ENCODE measurements at places on chromosomes 13 and 19.

DNA sequence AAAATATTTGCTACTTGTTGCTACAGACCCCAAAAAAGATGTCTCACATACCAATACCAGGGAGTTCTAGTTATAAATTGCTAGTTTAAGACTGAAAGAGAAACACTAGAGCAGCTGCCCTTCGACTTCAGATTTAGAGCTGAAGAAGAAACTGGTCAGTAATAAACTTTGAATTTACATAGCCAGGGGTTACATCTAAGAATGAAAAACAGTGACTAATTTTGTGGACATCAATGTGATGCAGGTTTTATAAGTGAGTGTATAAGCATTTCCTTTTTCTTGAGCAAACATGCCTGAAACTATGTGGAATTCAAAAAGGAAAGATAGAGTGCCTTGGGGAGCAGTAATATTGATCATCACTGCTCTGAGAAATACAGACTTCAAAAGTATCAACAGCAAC lies 724.9 kb upstream of the MIR17HG start:
- no peak for DNase-seq

GRCh38 chr19:11693505-11694499 lies 44.9 kb downstream of the ZNF823 start:
- DNase-seq: no peak

DNA sequence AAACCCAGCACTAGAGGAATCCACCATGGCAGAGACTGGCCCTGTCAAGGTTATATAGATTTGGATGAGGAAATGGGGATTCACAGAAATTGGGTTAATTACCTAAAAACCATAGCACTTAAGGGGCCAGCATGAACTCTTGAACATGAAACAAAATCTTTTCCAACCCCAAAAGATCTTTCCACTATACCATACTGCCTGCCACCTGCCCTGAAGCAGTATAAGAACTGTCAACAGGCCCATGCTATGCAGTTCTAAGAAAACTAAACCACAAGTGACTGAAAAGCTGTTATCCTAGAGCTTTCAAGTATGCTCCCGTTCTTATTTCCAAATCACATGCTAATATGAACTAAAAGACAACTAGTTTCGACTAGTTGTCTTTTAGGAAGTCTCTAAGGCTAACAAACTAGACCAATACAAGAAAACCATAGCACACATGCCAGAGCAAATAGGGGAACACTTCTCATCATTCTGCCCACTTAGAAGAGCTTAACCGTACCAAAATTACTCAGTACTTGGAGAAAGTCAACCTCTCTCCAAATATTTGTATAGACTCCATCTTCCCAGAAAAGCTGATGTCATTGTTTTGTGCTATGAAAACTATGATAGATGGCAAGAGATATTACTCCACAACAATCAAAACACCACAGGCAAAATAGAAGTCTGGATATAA lies 27.5 kb downstream of the HSPH1 start:
- no peak for DNase-seq

- DNase-seq: no peak
Observed at GRCh38 chr19:48641850-48642249, 4.1 kb downstream of the CA11 start.

DNA sequence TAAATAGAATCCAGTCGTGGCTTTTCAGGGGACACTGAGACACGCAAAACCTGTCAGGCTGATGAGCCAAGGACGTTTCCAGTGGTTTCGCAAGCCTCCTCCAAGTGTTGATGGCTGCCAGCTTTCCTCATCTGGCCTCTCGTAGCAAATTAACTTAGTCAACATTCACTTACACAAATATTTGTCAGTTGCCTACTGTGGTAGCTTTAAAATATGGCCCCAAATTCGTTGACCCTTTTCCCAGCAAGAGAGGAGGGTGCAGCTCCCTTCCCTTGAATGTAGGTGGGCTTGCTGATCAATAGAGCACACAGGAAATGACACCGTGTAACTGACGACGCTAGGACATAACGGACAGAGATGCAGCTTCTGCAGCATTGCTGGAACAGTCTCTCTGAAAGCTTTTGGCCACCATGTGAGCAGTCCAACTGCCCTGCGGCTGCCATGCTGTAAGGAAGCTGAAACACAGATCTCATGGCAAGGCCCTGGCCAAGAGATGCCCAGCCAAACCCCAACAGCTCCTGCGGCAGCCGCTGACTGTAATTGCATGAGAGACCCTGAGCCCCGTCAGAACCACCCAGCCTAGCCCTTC lies 5.5 kb upstream of the RANBP3 start:
- DNase-seq: no peak

- DNase-seq: no peak
Observed at GRCh38 chr13:88063741-88064140, 392.6 kb downstream of the SLITRK5 start.

- no peak for DNase-seq
Observed at GRCh38 chr13:48729856-48730255, 76.1 kb downstream of the CYSLTR2 start.

- DNase-seq: no peak
Observed at GRCh38 chr19:7622933-7623685, 6.2 kb downstream of the XAB2 start.

- peak; percentile 21 for DNase-seq
Observed at GRCh38 chr19:16470911-16471811, 609 bp downstream of the EPS15L1 start.

GRCh38 chr19:1882089-1882785 lies 3.1 kb downstream of the ABHD17A start:
- DNase-seq: peak; percentile 91

- DNase-seq: no peak
Observed at GRCh38 chr13:46868091-46868490, 28.8 kb downstream of the HTR2A start.

GRCh38 chr13:27251166-27252091 lies at the start of gene RPL21:
Gene RPL21 (plus strand): TSS chr13:27251558. CDS start chr13:27253777, 2,219 bp downstream.
- DNase-seq: peak; percentile 93

GRCh38 chr19:33683881-33684537 lies 62.3 kb downstream of the CHST8 start:
- DNase-seq: no peak

DNA sequence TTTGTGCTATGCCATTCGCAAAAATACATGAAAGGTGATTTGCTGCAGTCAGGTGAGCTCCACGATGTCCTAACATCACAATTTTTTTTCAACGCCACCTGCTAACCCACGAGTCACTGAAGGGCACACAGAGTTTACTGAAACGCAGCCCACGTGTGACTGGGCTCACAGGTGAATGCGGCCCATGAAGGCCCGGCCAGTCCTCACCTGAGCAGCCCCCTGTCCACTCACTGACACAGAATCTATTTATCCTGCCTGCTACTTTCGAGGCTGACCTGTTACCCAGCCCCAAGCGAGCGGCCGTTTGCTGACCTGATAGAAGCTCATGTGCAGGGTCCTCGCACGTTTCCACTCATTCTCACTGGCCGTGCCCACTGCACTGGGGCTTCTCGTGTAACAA lies 121.9 kb upstream of the SOX1 start:
- no peak for DNase-seq

DNA sequence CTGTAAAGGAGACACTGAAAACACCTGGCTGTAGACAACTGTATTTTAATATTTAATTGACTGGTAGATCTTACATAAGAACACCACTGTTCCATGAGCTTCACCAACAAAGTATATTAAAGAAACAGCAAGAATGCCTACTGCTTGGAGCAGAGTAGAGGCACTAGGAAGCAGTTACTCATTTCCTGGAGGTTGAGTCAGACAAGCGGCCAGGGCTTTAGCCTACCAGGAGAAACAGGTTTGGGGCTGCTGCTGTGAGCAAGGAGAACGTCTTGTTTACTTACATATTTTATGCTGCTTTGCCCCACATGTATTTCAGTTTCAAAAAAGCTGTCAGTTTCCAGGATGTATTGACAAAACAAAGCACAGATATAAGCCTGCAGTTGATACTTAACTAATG lies 33.4 kb downstream of the ALG5 start:
- no peak for DNase-seq

GRCh38 chr13:23739596-23739995 lies 149.6 kb downstream of the MIPEP start:
- DNase-seq: no peak

DNA sequence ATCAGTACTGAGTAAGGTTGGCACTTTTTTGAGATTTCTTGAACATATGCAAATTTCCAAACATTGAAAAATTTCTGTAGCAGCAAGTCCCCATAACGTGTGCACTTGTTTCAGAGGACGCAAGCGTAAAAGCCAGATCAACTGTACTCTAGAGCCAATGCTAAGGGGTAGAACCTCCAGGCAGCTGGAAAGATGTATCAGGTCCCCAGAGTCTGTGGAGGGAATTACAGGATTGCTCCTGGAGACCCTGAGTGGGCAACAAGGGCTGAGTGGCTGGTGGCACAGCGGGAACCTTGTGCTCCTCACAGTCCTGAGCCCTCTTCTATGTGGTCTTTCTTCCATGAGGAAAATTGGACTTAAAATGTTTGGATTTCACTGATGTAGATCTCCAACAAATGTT lies 53.9 kb upstream of the AMER2 start:
- DNase-seq: no peak

DNA sequence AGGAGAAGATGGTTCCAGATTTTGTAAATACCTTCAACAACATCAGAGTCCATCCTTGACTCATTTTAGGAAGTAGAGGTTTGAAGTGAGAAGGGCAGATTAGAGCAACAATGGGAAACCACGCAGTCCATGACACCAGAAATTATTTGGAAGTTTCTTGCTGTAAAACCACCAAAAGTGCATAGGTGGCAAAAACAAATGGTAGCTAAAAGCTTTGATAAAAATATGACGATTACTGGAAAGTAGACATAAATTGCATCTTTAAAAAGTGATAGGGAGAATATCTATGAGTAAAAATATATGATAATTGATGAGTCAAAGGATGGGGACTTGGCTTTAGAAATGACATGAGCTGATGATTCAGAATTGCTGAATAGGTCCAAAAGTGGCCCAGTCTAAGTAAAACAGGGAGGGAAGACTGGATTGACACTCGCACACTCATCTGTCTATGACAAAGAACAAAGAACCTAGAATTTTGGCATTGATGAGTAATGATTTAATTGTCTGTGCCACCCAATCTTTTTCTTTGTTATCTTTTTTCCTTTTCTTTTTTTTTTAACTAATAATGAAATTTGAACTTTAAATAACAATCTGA lies 472.2 kb downstream of the MYO16 start:
- no peak for DNase-seq

DNA sequence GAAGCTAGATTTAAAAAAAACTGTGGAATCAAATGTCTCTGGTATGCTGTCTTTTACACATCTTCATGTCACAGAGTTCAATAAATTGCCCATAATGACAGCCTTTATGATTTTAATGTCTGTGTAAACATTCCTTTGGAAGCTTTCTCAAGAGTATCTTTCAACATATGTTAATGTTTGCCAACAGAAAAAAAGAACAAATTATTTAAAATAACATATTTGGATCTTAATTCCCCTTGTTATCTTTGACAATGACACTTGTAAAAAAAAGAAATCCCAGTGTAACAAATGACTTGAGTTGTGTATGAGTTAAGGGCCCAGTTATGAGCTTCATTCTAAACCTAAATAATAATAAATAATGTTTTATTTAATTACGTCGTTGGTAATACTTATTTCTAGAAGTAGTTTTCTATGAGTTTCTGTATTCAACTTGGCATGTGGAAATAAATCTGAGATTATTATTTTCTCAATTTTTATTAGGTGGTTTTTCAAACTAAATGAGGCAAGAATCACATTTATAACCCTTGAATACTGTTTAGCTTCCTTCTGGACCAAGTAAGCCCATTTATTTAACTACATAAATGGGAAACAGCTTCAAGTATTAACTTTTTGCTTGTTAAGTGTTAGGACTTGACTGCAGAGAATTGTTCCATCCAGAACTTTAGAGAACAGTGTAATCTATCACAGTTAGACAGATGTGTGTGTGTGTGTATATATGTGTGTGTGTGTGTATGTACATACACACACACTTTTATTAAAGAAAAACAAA lies 182.1 kb downstream of the POSTN start:
- no peak for DNase-seq

GRCh38 chr19:38559428-38560401 lies 58.0 kb downstream of the MAP4K1 start:
- DNase-seq: peak; percentile 54

- DNase-seq: no peak
Observed at GRCh38 chr19:30069535-30070197, 127.6 kb downstream of the URI1 start.

- no peak for DNase-seq
Observed at GRCh38 chr19:37954421-37954874, 47.4 kb downstream of the SIPA1L3 start.

DNA sequence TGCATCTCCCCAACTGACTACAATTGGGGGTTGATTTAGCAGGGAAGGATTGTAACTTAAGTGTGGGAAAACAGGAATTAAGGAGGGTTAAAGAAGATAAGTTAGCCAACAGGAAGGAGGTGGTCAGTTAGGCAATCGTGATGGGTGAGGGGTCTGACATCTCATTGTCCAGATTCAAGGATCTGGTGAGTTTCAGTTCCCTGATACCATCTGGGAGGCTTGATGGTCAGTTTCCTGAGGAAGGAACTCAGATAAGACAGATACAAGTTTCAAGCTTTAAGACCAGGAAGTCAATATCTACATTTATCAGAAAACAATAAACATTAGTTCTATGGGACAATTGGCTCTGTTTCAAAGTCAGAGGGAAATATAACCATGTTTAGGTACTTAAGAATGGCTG lies 601.8 kb downstream of the SLITRK6 start:
- DNase-seq: no peak

DNA sequence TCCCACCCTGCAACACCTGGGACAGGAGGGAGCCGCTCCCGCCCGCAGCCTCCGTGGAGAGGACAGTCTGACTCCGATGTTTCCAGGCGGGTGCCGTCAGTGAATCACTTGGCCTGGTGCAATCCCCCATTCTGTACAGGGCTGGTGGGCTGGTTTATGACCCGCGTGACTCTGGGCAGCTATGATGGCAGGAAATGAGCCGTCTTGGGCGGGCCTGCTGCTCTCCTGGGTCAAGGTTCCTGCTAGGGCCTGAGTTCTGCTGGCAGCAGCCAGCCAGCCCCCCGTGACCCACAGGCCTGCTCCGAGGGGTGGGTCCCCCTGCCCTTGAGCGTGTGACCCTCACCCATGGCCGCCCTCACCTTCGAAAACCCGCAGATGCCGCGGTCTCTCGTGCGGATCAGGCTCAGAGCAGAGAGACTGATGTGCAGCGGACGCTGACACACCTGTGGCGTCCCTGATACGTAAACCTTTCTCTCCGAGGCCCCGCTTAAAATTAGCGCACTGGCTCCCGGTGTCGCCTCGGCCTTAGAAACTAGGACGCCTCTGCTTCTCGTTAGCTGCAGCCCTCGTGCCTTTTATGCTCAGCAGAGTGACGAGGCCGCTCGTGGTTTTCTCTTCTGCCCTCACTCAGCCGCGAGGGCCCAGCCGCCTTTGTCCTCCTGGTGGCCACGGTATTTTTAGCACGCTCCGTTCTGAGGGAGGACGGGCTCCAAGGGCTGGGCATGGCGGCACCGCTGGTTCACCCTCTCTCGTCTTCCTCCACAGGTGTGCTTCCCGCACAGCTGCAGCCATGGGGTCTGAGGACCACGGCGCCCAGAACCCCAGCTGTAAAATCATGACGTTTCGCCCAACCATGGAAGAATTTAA lies 63.4 kb downstream of the KDM4B start:
- DNase-seq: no peak

- DNase-seq: peak; percentile 51
Observed at GRCh38 chr19:16571822-16572331, 338 bp downstream of the SLC35E1 start.

GRCh38 chr13:111494641-111495040 lies 174.2 kb downstream of the TEX29 start:
- DNase-seq: no peak

GRCh38 chr13:44543369-44543768 lies 32.8 kb downstream of the TSC22D1 start:
- DNase-seq: no peak

- DNase-seq: no peak
Observed at GRCh38 chr13:50359041-50359367, 343.8 kb downstream of the KCNRG start.

GRCh38 chr13:99376132-99376531 lies 68.9 kb upstream of the GPR183 start:
- no peak for DNase-seq

Measured in CD4-positive, alpha-beta T cell treated with Interleukin-17A for 1 hour (primary cell).